ENCODE measurements at places on chromosomes 12 and 14.

GRCh38 chr12:120941846-120942405 is 36.4 kb upstream of the HNF1A start:
- no peak for DNase-seq

DNA sequence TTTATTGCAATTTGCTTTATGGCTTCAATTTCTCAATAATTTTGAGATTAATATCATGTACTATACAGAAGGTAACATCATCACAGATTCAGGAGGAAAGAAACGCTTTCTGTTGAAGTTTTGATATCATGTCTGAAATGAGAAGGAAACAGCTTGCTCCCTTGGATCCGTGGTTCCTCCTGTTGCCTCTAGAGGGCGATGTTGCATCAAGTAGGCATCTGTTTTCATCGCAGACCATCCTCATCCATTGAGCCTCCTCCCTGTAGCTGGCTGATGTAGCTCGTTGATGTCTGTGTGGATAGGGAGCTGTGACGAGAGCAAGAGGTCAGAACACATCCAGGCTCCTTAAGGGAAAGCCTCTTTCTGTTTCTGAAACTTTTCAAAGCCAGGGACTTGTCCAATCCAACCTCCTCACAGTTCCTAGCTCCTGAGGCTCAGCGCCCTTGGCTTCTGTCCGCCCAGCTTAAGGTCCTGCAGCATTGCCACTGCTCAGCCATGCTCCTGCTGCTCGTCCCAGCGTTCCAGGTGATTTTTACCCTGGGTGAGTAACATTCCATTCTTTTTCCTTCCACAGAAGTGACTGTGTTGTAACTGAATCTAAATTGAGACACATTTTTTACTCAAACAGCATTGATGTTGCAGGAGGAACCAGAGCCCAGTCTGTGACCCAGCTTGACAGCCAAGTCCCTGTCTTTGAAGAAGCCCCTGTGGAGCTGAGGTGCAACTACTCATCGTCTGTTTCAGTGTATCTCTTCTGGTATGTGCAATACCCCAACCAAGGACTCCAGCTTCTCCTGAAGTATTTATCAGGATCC is 304.8 kb upstream of the OR4E1 start:
- DNase-seq, result no peak

GRCh38 chr12:89731614-89732013 is 23.0 kb upstream of the ATP2B1 start:
- DNase-seq, result no peak

DNA sequence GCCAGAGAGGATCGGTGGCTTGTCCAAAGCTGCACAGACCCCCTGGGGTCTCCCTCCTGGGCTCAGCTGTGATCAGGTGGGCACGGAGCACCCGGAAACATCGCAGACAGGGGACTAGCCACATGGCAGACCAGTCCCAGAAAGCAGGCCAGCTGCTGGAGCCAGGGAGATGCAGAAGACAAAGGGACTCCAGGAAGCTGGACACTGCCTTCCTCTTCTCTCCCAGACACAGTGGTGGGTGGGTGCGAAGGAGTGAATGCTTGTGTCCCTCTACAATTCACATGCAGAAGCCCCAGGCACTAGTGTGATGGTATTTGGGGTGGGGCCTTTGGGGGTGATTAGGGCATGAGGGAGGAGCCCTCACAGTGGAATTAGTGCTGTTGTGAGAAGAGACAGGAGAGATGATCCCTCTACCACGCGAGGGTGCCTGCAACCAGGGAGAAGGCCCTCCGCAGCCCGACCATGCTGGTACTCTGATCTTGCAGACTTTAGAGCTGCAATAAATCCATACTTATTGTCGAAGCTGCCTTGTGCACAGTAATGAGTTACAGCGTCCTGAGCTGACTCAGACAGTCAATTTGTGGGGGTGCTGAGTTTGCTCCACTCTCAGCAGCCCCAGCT is 95.2 kb downstream of the CALM1 start:
- DNase-seq, result no peak

DNA sequence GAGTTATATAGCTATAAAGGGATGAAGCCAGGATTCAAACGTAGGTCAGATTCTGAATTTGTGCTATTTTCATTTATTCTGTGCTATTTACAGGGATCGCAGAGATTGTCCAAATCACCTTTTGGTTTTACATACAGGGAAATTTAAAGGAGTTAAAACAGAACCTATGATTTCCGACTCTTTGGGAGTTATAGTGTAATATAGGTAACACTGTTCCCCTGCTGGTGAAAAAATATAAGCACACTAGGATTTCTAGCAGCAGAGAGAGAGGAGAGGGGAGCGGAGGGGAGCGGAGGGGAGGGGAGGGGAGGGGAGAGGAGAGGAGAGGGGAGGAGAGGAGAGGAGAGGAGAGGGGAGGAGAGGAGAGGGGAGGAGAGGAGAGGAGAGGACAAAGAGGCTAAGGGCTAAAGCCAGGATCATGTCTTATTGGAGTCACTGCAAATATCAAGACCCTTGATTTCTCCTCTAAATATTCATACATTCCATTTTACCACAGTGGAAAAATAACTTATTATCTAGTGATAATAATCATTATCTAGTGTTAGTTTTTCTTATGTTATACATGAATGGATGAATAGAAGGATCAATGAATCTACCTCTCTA is 46.2 kb upstream of the KCNH5 start:
- no peak for DNase-seq

GRCh38 chr12:23906329-23906728 is 43.1 kb downstream of the SOX5 start:
- no peak for DNase-seq

DNA sequence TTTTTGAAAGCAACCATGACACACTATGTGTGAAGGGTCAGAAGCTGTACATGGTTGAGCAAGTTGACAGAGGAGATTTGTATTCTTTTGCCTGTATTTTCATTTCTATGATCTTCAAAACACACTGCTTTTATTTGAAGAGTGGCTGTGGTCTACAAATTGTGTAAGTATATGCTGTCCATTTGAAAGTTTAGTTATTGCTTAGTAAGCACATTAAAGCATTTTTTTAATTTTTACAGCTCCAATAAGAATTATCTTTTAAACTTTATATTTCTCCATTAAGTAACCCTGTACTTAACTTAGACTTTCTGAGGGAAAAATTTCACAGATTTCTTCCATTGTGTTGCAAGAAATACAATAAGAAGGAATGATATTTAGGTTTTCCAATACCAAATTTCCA is 915.2 kb downstream of the SLC6A15 start:
- no peak for DNase-seq

DNA sequence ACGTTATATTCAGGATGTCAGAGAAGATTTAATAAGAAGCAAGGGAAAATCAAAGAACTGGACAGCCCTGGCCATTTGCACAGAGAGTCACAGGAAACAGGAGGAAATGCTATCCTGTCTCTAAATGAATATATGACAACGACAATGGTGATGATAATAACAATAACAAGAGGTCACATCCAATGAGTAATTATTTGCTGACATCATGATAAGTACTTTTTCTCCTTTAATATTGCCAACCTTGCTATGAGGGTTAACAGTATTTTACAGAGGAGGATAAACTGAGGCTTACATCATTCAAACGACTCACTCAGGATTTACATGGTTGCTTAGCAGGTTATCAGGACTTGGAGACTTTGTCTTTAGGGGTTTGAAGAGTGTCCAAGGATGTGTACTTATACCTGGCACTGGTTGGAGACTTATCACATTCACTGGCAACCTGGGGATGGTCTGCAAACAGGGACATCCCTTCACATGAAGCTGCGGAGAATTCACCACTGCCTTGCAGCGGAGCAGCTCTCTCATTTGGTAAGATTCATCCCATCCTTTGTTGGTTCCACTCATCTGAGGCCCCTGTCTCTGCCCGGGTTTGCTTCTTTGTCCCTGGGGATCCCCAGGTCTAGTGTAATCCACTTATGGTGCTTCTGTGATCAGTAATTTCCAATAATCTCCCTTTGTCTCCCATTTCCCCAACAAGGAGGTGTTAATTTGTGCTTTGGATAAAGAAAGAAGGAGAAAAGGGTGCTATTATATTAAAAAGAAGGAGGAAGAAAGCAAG is 637.8 kb downstream of the BCL11B start:
- DNase-seq, result no peak

GRCh38 chr12:48557919-48558318 is 11.9 kb downstream of the LALBA start:
- DNase-seq, result no peak

DNA sequence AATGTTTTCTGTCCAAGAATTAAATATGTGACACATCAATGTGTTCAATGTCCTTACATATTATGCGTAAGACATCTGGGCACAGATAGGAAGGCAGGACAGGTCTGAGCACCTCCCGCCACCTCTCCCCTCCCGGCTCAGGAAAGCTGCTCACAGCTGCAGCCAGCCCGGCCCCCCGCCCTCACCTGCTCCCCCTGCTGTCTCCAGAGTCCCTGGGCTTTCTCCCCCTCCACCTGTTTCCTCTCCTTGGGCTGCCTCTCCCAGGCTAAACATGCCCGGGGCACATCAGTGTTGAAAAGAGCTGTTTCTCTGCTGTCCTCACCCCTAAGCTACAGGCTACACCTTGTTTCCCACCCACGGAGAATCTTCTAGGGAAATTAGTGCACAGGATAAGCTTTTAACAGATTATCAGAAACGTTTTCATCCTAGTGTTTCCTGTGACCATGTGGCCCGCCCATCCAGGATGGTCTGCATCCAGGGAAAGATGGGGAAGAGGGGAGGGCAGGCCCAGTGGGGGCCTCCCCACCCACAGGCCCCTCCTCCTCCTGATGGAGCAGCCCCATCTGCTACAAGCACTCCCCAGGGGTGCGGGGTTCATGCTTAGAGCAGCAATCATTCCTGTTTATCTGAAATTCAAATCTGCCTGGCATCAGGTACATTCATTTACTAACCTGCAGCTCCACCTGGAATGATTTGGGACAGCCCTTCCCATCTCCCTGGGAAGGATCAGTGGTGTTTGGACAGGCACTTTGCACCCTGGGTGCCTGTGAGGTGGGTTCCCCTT is 273.8 kb upstream of the SFSWAP start:
- DNase-seq, result no peak

Measured in left ventricle myocardium inferior (tissue), 1 donor.